ENCODE measurements at places on chromosomes 3 and 15. TPM values are rescaled to one million over a fixed set of nuclear protein-coding genes. Genes with fewer than 3 reads are reported as not detected.

Gene TM6SF1
- 3.7 TPM for polyA plus RNA-seq

Gene SPATA12
- polyA plus RNA-seq, result 0.09 TPM

Gene LYZL4
- not detected for polyA plus RNA-seq

Gene TIMMDC1
- polyA plus RNA-seq, result 98.1 TPM

DNA sequence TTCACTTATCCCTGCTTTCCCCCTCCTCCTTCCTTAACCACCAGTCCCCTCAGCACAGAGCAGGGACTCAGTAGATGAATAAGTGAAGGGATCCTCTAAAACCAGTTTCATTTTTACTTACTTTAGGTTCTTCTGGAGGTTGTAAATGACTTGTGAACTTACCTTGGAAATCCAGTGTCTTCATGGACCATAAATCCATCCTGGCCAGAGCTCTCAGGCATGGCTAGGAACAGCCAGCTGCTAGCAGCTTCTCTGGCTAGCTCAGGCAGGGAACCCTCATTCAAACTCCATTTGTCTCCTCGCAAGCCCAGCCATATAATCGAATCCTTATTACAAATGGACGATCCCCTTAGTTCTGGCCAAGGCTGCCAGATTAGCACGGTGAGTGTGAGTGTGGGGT, 78.5 kb downstream of the LRTM1 start:
- no peak for DNase-seq

GRCh38 chr3:188792793-188793192, 379.0 kb upstream of the TPRG1 start:
- no peak for DNase-seq

DNA sequence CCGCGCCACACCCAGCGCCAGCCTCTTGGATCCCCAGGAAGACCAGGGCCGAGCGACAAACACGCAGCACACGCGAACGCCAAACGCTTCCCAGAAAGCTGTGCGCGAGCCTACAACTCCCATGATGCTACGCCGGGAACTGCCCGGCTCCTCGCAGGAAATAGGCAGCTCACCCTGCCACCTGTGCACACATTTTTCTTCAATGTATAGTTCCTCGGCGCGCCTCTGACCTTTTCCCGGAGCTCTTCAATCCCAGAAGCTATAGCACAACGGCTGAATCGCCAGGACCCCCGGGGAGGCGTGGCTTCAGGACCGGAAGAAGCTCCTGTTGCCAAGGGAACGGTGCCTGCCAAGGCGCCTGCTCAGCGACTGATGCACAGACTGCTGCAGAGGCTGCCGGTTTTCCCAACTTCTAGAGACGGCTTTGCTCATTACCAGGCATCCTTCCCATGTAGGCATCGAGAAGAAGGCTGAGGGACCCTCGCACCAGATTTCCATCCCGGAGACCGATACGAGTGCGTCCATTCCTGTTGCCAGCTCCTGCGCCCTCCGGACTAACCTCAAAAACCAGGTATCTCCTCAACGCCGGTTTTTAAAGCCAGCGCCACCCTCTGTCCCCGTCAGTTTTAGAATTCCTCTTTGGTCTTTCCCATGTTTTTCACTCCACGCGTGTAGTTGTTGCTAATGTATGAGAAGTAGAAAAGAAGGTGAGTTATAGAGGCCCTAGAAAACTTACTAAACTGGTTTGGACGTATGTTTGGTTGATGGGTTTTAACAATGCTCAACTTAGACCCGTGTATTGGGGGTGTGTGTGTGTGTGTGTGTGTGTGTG, at the start of gene ARL6:
Gene ARL6, plus strand, starts transcription at position 352 of the 832 bp plus-strand sequence. CDS start 3,350 bp downstream, outside the sequence.
- DNase-seq, result peak; percentile 77

GRCh38 chr3:152272771-152273242, 4.1 kb downstream of the MBNL1 start:
- no peak for DNase-seq

DNA sequence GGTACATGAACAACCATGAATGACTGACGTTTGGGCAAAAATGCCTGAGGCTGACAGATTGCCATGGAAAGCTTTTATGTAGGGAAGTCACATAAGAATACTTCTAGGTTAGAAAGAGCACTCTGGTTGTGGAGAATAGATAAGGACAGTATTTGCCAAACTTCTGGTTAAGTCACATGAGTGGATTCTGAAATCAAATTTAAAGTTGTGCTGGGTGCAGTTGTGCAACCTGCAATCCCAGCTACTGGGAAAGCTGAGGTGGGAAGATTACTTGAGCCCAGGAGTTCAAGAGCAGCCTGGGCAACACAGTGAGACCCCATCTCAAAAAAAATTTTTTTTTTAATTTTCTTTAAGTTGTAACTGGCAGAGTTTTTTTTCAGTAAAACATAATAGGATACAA, 7.2 kb upstream of the ZNF148 start:
- no peak for DNase-seq

GRCh38 chr3:156793400-156793799, 32.8 kb upstream of the LEKR1 start:
- DNase-seq, result no peak

GRCh38 chr15:68614286-68615035, 35.7 kb downstream of the CORO2B start:
- no peak for DNase-seq

Measured in urinary bladder (tissue), 4 donors.